Amygdala (tissue), 56 donors: ENCODE measurements at places on chromosomes 4 and X.

DNA sequence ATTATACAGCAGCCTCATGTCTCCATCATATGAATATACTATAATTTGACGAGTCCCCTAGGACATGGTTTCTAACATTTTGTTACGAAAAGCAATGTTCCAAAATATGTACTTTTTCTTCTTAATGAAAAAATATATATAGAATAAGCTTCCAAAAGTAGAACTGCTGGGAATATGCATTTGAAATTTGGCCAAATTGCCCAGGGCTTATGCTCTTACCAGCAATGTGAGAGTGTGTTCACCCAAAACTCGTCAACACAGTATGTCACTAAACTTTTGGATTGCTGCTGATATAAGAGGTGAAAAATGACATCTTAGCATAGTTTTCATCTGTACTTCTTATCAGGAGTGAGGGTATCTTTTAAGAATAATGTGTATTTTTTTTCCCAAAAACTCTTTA, 64.6 kb upstream of the STIM2 start:
- no peak for DNase-seq

GRCh38 chr4:115054836-115055235, 58.6 kb downstream of the NDST4 start:
- DNase-seq: no peak

GRCh38 chrX:123740536-123740935, 7.7 kb upstream of the THOC2 start:
- DNase-seq: no peak

DNA sequence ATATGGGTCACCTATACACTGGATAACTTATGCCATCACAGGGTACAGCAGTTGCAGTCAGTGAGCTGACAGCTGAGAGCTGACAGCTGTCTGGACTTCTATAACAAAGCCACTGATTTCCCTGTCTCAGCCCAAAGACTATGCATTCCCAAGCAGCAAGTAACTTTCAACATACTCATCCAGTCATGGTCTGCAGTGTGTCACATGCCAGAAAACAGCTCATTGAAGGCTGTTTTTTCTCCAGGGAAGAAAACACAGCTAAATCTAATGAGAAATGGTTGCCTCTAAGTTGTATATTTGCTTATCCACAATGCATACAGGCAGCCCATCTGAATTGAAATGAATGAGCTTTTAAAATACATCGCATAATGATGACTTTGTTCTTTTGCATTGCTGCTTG, 6.3 kb downstream of the KIAA1210 start:
- no peak for DNase-seq

GRCh38 chr4:145404761-145405160, 76.9 kb upstream of the SMAD1 start:
- DNase-seq: no peak

DNA sequence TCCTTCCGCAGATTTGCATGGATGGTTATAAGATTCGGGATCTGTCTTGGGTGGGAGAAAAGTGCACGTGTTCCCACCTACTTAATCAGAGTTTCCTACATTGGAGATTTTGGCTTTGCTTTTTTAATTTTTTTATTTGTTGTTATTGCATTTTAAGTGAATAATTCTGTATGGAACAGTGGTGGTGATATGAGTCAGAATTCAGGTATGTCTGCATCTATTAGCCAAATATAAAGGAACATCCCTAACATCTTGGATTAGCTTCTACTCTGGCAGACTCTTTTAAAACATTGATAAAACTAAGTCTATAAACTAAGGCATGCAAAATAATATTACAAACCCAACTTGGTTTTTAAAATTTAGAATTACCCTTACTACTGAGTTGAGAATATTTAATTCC, 659.8 kb upstream of the EPHA5 start:
- DNase-seq: no peak

- DNase-seq: no peak
These were observed 9.3 kb upstream of the TBC1D14 start for GRCh38 chr4:6900181-6900812.

DNA sequence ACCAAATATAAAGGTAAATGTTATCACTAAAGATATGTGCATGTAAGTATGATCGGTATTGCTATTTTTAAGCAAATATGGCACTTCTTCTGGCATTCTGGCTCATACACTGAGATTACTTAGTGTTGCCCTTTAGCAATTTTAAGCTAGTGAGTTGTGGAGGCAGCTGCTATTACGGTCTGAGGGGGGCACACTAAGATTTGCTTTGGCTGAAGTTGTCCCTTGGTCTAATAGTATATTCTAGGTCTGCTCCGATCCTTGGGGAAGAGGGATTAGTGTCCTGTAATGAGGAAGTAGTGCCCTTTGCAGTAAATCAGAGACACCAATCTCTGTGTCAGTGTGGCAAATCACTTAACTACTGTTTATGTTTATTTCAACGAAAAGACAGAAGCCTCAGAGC, 196.5 kb upstream of the FTHL17 start:
- no peak for DNase-seq

DNA sequence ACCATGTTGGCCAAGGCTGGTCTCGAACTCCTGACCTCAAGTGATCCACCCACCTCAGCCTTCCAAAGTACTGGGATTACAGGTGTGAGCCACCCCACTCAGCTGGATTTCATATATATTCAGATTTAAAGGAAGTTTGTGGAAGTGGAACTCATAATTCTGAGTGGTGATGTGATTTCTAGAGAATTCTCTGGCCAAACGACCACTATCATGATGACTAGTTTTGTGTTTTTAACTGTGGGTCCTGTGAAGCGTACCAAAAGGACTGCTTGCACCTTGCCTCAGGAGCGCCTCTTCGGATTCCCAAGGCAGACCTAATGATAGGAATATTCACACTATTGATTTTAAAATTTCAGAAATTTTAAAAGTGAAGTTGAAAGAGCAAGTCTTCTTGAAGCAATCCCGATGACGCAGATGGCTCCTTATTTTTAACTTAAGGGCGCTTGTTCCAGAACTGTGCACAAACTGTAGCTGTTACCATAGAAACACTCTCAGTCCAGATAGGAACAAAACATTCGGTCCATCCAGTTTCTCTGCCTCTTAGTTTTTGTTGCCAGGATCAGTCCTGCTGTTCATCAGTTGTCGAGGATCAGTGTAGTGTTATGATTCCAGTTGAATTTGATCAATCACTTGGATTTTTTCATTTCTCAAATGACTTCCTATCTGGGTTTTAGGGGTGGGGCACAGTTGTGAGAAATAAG, 51.7 kb upstream of the CLCN4 start:
- DNase-seq: no peak

GRCh38 chr4:54371173-54371572, 142.1 kb downstream of the PDGFRA start:
- no peak for DNase-seq

DNA sequence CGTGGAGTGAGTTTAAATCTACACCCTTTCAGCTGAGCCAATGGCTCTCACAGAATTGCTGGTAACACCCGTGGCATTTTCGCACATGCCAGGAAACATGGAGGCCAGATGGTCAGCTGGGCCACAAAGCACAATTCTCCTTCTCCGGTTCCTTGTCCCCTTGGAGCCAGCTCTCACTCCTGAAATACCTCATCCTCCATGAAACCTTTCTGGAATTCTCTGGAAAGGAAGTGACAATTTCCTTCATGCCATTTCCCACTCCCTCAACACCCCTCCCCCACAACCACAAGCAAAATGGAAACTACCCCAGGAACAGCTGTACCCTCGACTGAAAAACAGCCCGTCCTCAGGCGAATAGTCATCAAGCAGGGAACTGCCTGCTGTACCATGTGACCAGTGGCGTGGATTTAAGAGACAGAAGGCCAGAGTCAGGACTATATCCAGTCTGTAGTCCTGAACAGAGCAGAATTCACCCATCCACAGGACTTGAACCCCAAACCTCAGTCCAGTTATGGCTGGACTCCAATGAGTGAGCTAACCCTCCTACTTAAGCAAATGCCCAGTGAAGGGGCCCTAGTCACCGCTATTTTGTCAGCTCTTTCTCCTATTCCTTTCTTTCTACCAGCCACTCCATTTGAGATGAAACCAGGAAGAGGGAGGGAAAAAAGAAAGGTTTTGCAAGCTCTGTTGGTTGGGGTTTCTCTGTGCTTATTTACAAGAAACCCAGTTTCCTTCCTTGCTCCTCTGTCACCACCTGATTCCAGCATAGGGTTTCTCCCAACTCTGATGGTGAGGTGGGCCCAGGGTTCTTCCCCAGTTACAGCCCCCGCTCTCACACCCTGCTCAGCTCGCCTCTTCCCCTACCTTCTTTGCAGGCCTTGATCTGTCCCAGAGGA, 24.5 kb downstream of the ELF4 start:
- no peak for DNase-seq

DNA sequence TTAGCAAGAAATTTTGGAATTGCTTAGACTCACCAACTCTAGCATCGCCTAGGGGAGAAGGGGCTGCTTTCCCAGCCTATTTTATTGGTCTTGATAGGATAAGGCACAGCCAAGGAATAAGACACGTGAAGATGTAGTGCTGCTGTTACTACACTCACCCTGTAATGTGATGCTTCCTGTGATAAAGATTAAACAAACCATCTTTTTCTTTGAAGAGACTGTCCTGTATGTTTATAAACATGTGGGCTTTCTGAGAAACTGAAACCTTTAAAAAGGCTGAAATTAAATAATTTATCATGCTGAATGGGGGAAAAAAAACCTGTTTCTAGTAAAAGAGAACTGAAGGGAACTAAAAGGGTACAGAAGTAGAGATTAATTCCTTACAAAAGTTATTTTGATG, 13.2 kb downstream of the TAPT1 start:
- no peak for DNase-seq

GRCh38 chrX:123713434-123713833, 19.4 kb downstream of the THOC2 start:
- no peak for DNase-seq

DNA sequence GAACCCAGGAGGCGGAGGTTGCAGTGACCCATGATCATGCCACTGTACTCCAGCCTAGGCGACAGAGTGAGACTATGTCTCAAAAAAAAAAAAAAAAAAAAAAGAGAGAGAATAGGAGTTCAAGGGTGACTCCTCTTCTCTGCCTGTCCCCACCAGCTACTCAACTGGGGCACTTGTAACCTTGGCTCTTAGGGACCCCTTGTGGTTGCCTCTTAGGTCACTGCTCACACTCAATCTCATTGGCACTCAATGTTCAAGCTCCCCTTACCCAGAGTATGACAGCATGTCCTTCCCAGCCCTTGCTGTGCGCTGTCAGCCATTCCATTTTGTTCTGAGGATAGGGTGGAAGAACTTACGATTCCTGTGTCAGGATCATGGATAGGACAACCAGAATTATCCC, 82.4 kb upstream of the BEND4 start:
- no peak for DNase-seq

DNA sequence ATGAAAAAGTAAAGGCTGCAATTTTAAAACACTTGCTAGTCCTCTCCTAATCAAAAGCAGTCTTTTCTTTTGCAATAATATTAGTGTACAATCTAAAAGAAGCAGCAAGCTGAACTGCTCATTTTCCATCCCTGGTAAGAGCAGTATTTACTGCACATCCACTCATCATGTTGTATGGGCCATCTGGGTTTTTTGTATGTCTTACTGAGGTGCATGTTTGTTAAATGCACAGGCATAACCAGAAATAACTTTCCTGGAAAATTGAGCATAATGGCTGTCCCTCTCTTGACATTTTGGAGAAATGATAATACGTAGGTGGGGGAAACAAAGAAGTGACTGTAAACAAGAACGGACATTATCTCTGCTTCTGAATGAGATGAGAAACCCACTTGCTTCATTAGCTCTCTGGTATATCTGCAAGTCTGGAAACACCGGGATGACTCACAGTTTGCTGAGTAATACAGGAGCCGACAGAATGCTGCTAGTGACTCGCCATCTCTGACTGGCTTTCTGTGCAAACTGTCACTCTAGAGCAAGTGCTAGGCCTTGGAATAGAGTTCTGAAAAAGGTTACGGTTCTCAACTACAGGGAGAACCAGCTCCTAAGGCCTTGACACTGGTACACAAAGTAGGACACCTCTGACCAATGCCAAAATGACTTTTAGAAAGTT, 85.7 kb upstream of the MTM1 start:
- no peak for DNase-seq

- DNase-seq: no peak
These were observed 489.7 kb upstream of the GNPDA2 start for GRCh38 chr4:45215976-45216542.

GRCh38 chrX:49656533-49656932, 39.3 kb downstream of the PAGE1 start:
- DNase-seq: no peak
